ENCODE measurements at places on chromosomes 7 and 10.
A peak's percentile ranks its signal among the peaks of the same experiment; 100 is the strongest.

GRCh38 chr7:137992550-137993394, 9.1 kb downstream of the CREB3L2 start:
- H3K4me3 ChIP-seq = no peak overlapping the region
- DNase-seq = no peak
- peaks cover 34% of the 10 kb centered on the region for H3K4me1 ChIP-seq
- H3K27ac ChIP-seq = no peak overlapping the region

DNA sequence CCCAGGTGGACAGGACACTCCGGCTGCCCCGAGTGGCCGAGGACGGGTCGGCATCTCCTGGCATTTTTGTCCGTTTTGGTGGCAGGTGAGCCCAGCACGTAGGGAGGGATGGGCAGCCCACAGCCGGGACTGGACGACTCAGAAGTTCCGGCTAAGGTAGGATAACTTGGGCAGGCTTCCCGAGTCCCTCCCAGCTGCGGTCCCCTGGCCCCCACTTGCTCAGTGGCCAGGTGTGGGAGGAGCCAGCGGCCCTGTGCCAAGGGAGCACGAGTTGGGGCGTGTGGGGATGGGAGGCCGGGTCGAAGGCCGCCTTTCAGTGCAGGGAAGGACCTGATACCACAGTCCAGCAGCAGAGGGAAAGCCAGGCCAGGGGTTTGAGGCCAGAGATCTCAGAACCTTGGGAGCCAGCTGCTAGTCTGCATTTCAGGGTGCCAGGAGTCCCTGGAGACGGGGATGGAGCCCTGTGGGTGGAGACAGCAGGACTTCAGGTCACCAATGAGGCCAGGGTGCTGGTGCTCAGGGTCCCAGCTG, 58.5 kb downstream of the PWWP2B start:
- no peaks in the 10 kb centered on the region for H3K36me3 ChIP-seq
- H3K4me3 ChIP-seq = no peak overlapping the region
- no peak overlapping the region for H3K27ac ChIP-seq
- no peak for DNase-seq
- peaks cover 20% of the 10 kb centered on the region for H3K4me1 ChIP-seq

- no peaks in the 10 kb centered on the region for H3K27me3 ChIP-seq
- no peaks in the 10 kb centered on the region for H3K4me1 ChIP-seq
- no peak overlapping the region for H3K4me3 ChIP-seq
These were observed 65.1 kb upstream of the ADARB2 start for GRCh38 chr10:1802413-1802812.

DNA sequence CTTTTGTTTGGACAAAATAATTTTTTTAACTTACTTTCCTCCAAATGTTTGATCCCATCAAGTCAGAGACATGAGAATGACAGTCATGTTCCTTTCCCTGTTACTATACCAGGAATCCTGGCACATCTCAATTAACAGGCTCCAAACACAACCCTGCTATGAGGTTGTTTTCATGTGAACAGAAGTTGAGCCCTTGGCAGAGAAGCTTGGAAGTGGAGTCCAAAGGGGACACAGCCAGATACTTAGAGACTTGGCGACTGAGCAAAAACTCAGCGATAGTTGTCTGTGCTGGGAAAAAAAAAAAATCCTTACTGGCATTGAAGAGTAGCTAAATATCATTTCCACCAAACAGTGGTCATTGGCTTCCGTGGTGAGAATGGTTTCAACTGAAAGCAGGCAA, 12.8 kb downstream of the TUBAL3 start:
- no peak overlapping the region for H3K27ac ChIP-seq
- no peak overlapping the region for H3K4me3 ChIP-seq
- no peaks in the 10 kb centered on the region for H3K4me1 ChIP-seq
- H3K36me3 ChIP-seq = no peaks in the 10 kb centered on the region
- no peaks in the 10 kb centered on the region for H3K27me3 ChIP-seq
- no peak for DNase-seq

DNA sequence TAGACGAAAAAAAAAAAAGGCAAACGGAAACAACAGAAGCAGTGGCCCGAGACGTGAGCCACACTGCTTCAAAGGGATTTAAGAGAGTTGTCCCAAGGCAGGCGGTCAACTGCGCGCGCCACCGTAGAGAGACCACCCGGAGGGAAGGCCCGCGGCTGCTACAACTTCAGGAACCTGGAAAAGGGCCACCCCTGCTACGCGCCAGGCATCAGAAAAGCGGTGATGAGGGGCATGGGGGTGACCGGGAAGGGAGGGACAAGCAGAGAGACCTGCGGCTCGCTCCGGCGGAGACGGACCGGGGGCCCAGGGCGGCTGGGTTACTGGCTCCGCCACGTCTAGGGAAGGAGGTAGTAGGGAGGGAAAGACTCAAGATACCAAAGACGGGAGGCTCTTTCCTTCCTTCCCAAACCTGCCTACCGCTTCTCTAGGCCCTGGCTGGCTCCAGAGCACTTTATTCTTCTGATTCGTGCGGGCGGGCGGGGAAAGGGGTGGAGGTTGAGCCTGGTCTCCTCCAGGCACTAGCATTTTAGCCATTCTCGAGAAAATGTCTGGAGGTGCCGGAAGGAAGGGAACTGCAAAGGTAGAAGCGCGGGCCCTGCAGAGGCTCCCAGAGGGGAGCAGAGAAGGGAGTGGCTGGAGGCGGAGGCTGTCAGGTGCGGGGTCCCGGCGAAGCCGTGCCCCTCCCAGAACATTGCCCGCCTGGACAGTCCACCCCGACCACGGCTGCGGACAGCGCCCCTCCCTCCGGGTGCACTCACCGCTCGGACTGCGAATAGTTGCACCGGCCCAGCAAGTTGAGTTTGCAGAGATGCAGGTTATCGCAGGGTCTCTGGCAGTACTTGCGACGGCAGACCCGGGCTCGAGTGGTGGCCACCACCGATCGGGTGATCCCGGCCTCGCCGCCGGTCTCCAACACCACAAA, 993 bp downstream of the ZC3HAV1 start:
- H3K4me3 ChIP-seq = peak overlapping the region; percentile 94
- peak; percentile 58 for DNase-seq
- peak overlapping the region; percentile 90 for H3K27ac ChIP-seq
- peaks cover 1% of the 10 kb centered on the region for H3K36me3 ChIP-seq
- H3K4me1 ChIP-seq = peaks cover 21% of the 10 kb centered on the region

DNA sequence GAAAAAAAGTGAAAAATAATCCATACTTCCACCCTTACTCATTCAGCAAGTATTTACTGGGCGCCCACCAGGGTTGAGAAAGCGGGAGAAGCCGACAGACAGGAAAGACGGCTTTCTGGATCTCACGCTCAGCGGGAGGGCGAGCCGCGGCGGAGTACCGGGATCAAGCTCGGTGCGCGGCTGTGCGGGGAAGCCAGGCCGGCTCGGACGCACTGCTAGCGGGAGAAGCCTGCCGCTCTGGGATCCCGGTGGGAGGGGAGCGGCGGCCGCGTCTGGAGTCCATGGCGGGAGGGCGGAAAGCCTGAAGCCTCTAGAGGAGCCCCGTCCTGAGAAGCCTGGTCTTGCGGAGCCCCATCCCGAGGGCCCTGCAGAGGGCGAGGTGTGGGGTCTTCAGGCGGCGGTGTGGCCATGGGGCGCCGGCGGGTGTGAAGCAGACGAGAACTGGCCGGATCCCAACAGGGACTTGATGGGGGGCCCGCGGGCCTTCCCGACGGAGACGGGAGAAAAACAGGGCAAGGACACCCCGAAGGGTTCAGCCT, 82.9 kb downstream of the VIPR2 start:
- DNase-seq = no peak
- no peak overlapping the region for H3K4me3 ChIP-seq
- H3K27me3 ChIP-seq = no peaks in the 10 kb centered on the region

GRCh38 chr7:111053035-111053434, 37.9 kb upstream of the LRRN3 start:
- H3K4me1 ChIP-seq = peaks cover 4% of the 10 kb centered on the region
- no peak for DNase-seq
- no peak overlapping the region for H3K27ac ChIP-seq
- H3K36me3 ChIP-seq = no peaks in the 10 kb centered on the region
- H3K27me3 ChIP-seq = no peaks in the 10 kb centered on the region

DNA sequence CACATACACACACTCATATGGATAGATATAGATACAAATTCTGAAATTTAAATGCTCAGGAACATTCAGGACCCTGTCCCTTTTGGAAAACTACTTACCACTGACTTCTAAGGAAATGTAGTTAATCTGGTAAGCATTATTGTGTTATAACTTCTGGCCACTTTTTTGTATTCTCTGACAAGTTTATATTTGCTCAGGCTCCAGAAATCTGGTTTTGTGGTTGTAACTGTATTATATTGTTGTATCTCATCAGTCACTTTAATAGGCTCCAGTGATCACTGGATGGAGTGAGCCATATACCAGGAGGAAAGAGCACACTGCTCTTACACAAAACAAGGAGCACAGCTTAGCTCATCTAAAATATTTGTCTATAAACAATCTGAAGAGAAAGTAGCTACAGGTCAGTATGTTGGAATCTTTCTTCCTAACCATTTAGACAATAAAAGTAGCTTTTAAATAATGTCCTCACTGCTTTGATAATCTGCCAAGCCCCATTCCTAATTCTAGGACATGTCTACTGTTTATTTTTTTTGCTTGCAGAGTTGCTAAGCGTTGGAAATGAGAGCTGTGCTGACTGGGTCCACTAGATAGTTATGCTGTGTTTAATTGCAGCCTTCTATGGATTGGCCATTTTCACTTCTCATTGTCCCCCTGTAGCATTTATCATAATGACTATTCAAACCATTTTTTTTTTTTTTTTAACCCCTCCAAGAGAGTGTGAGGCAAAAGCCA, 43.8 kb downstream of the SMNDC1 start:
- no peak overlapping the region for H3K27ac ChIP-seq
- H3K27me3 ChIP-seq = no peaks in the 10 kb centered on the region
- no peak overlapping the region for H3K4me3 ChIP-seq
- no peak for DNase-seq
- no peaks in the 10 kb centered on the region for H3K36me3 ChIP-seq

Data from B cell (primary cell).